ENCODE measurements at places on chromosomes 13 and 19.

DNA sequence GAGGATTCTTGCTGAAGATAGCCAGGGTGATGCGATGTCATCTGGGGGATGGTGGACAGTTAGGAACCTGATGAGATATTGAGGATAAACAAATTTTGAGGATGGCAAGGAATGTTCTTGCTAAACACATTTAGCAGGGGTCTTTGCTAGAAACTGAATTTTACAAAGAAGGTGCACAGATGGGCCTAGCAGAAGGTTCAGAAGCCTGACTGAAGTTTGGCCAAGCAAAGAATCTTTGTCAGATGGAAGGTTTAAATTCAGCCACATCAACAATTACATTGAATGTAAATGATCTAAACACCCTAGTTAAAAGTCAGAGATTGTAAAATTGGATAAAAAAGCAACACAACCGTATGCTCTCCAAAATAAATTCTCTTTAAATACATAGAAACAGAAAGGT lies 68.8 kb downstream of the WASF3 start:
- DNase-seq: no peak

DNA sequence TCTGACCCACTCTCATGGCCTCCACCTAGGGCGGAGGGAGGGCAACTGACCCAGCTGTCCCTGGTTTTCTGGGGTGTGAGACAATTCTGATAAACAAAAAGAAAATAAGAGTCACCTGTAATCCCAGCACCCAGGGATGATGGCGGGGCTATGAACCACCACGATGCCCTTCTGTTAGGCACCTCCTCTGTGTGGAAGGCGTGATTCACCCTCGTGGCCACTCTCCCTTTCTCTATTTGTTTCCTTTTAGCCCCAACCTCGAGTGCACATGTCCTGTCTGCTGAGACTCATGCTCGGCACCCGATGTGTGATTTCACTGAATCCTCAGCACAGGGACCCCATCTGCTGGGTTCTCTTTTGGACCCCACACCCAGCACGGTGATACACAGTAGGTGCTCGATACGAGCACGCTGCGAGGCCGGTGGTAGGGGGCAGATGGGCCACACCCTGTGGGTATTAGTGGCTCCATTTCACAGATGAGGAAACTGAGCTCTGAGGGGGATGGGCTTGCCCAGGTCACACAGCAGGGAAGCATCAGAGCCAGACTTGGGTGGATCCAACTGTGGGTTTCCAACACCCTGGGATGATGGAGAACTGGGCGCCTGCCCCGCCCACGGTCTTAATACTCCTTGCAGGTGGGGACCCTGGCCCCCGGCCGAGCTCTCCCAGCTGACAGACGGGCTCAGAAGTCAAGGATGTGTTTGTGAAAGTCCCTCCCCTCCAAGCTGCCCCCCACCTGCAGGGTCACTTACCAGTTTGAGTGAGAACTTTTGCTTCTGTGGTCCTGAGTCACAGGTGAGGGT lies 24.9 kb downstream of the VRK3 start:
- no peak for DNase-seq

DNA sequence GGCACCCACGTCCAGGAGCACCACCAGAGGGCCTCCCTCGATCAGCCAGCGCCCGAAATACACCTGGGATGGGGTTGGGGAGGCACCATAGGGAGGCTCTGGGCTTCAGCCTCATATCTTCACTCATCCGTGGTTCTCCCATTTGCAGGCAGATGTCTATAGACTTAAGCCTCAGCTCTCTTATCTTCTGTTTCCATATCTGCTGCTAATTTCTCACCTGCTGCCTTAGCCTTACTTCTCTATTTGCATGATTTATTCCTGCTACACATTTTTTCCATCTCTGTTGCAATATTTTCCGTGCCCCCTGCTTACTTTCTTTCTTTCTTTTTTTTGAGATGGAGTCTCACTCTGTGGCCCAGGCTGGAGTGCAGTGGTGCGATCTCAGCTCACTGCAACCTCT lies 5.8 kb downstream of the GYS1 start:
- DNase-seq: no peak

DNA sequence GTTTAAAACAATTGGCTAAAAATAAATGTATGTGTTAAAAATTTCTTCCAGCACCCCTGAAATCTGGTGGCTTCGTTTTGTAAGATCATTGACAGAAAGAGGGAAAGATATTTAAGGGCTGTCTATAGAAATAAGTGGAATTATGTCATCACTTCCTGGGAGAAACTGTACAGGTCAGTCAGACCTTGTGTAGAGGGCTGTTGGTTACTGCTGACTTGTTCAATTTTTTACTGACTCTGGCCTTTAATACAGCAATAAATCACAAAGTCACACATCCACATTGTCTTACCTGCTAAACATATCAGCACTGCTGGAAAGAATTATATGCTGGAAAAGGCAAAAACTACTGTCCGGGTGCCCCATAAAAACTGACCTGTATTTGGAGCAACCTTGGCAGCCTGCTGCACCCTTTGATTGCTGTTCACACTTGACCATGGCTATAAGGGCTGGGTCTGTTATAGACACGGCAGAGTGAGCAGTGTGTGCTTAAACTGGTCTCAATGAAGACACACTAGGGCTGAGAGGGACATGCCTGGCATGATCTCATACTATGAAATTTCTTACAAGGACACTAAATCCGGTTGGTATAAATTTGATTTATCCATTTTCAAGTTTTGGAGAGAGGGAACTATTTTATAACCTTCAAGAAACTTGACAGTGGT lies 162.1 kb downstream of the NHLRC3 start:
- no peak for DNase-seq

DNA sequence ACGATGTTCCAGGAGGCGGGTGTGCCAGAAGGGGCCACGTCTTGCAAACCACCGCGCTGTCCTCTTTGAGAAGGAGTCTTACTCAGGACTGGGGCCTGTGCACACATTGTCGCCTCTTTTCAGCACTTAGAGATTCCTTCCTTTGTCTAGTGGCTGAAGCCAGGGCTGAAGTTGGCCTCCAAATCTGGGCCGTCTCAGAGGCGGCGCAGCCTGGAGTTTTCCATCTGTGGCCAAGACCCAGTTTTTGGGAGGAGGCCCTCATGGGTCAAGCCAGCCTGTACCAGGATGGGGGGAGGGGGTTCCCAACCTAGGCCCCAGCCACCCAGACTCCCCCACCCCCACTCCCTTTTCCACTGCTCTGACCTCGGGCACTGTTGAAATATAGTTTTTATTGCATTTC lies 11.8 kb downstream of the ANO8 start:
- no peak for DNase-seq
